Fibroblast of skin of scalp (primary cell): ENCODE measurements at places on chromosomes 3 and 15.
A peak's percentile ranks its signal among the peaks of the same experiment; 100 is the strongest.

DNA sequence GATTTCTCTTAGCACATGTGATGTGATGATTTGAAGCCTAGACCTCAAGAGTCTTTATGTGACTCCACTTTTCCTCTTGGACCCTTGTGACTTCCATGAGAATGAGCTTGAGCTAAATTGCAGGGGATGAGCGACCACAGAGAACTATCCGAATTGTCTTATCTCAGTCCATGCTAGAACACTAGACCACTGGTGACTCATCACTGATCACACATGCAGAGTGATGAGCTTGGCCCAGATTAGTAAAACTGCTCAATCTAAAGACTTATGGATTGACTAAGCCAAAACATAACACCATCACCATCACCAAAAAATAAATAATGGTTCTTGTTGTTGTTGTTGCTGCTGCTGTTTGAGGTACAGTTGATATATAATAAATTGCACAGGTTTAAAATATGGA is 114.1 kb upstream of the CFAP20DC start:
- peak; percentile 5 for DNase-seq

DNA sequence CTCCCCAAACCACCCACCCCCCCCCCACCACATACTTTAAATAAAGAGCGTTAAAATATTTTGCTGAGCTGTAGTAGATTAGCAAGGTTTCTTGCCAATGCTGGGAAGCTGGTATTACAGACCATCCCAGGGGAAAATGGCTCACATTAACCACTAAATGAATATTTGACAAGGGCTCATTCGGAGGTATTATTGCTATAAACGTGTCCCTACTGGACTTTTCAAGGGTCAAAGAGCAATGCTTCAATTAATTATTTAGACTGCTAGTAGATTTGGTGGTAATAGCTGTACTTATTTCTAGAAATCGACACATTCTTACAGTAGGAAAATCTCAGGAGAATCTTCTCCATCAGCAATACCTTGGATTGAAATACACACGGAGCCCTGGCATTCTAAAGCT is 5.2 kb downstream of the SOX2 start:
- peak; percentile 68 for DNase-seq

- DNase-seq, result no peak
These were observed 593 bp upstream of the RSL24D1 start for GRCh38 chr15:55197362-55197705.

DNA sequence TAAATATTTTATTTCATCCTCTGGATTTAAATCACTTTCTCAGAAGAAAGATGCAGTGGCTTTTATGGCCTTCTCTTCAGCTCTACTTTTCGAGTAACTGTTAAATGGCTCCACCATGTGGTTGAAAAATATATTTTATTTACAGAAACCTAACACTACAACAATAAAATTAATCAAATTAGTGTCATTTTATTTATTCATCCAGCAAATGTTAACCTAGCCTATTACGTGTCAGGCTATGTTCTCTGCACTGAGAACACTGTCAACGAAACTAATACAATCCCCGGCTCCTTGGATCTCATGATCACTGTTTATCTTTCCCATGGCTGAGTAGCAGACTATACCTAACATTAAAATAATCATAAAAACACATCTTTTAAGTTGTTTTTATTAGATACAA is 148.0 kb upstream of the OSTN start:
- peak; percentile 18 for DNase-seq

GRCh38 chr3:25169151-25169550 is 258.9 kb upstream of the RARB start:
- peak; percentile 27 for DNase-seq

DNA sequence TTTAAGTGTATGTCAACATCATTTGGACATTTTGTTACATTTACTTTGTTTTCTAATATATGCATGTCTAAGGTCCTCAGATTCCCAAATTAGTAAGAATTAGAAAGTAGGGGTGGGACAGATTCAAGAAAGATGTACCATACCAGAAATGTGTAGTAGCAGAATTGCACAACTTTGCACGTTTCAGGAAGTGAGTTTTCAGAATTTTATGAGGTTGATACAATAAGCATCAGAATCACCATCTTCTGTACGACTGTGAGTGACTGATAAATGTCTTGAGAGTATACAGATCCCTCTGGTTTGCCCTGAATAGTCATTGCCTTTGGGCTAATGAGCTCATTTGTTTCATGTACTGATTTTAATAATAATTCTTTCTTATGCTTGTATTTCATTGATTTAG is 9.3 kb downstream of the ARIH2 start:
- DNase-seq, result no peak

DNA sequence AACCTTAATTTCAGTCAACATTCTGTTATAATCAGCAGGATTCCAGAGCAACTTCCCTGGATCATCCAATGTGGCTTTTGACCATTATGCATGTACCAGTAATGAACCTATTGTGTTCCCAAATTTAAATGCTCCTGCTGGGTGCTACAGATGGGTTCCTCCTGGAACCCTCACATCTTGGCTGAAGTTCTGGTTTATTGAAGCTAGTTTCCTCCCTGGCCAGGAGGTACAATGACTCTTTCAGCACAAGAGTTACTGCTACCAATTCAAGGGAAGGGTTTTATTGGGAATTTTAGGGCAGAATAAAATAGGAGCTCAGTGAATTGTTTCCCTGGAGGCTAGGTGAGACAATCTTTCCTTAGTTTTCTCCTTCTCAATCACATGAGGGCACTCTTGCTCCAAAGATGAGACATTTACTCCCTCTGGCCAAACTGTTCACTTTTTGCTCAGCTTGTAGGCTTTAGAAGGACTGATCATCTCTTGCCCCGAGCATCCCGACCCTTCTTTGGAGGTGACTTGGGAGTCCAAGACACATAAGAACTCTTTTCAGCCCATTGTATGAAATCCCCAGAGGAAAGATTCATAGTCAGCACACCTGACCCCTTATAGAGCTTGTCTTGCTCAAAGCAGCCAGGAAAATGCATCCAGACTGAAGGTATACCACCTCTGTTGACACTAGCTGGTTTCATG is 8.8 kb upstream of the NPHP3 start:
- DNase-seq, result peak; percentile 70

GRCh38 chr3:84136425-84136824 is 822.4 kb upstream of the CADM2 start:
- no peak for DNase-seq

- DNase-seq, result no peak
These were observed 340.1 kb downstream of the NAALADL2 start for GRCh38 chr3:175198991-175199783.

DNA sequence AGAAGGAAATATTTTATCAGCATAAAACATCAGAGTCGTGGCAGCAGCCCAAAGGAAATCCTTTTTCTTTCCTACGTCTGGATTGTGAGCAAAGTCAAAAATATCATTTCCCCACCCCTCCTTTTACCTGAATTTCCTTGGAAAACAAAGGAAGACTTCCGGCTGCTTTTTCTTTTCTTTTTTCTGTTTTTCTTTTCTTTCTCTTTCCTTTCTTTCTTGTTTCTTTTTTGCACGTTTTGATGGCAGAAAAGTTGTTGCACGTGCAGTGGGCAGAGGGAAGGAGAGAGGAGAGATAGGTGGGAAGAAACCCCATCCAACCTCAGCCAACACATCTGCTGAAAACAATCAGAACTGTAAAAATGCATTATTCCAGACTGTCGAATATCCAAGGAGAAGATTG is 544 bp upstream of the MYO1E start:
- no peak for DNase-seq

DNA sequence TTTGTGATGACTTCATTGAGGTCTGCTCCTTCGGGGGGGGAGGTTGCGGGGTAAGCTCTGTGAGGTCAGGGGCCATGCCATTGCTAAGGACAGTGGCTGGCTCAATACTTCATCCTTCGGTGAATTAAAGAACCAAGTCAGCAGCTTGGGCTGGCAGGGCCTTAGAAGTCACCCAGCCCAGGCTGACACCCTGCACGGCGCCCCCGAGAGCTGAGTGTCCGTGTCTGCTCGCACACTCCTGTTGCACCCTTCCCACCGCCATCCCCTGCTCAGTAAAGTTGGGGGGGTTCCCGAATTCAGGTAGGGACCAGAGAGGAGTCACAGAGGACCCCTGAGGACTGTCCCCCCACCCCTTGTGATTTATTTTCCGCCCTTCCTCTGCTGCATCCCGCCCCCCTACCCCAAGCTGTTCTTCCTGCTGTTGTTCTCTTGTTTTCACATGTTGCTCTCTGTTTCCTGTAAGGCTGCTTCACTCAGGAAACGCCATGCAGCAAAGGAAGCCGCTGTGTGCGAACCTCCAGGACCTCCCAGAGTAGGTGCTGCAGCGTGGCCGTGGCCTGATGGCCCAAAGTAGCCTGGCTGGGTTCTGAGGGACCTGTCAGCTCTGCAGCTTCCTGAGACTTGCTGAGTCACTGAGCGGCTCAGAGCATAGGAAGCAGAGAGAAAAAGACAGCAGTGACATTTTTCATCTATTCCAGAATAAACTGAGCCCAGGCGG is 14.4 kb downstream of the EFCC1 start:
- no peak for DNase-seq

GRCh38 chr3:117853923-117854668 is 1144.5 kb downstream of the TUSC7 start:
- peak; percentile 17 for DNase-seq

DNA sequence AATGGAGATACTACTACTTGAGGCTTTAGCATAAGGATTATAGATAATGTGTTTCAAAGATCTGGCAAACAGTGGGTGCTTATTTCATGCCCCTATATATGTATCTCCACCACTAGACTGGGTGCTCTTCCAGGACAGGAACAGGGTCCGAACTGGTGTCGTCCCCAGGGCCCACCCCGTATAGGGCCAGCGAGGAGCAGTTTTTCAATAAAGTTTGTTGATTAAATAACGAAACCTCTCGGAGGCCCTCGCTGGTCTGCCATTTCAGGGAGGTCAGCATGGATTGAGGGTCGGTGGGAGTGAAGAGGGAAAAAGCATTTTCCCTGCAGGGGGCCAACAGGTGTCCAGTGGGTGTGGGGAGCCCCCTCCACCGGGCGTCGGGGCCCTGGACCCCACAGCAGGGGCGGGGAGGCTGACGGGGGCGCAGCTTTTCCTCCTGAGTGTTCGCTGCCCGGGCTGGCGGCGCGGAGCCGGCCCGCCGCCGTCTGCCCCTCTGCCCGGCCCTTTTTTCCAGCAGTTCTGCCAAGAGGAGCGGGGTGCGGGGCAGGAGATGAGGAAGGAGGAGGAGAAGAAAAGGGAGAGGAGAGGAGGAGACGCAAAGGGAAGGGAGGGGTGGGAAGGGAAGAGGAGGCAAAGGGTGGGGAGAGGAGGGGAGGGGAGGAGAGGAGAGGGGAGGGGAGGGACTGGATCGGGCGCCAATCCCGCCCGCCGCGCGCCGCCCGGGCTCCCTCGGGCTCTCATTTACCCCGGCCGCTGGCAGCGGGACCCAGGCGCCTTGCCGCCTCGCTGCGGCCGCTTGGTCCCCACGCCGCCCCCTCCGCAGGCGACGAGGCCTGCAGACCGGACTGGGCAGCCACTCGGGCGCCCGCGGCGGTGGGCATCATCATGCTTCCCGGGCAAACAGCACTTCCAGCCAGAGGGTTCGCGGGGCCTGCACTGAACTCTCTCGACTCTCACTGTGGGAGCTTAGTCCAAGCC is 66.3 kb downstream of the ISG20 start:
- DNase-seq, result peak; percentile 84

GRCh38 chr3:130948001-130948773 is 54.3 kb downstream of the ATP2C1 start:
- no peak for DNase-seq

GRCh38 chr3:90092994-90093393 is 985.6 kb downstream of the EPHA3 start:
- DNase-seq, result peak; percentile 27

DNA sequence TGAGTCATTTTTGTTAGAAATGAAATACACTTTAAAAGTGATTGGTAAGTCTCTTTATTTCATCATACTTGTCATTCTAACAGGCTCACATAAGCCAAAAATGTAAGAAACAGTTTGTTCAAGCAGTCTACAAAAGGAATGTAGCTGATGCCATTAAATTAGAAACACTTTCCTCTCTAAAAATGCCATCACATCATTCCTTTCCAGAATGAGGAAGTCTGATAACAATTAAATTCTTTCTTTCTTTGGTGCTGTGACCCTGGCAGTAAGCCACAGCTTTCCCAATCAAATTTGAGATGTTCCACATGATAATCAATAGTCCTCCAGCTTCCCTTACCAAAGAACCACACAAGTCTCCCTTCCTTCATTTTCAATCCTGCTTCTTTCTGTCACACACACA is 9.4 kb upstream of the P2RY1 start:
- DNase-seq, result peak; percentile 13

- DNase-seq, result no peak
These were observed 203.6 kb upstream of the WNT5A start for GRCh38 chr3:55690726-55691125.

- no peak for DNase-seq
These were observed 21.9 kb upstream of the POLR2M start for GRCh38 chr15:57684491-57685151.

DNA sequence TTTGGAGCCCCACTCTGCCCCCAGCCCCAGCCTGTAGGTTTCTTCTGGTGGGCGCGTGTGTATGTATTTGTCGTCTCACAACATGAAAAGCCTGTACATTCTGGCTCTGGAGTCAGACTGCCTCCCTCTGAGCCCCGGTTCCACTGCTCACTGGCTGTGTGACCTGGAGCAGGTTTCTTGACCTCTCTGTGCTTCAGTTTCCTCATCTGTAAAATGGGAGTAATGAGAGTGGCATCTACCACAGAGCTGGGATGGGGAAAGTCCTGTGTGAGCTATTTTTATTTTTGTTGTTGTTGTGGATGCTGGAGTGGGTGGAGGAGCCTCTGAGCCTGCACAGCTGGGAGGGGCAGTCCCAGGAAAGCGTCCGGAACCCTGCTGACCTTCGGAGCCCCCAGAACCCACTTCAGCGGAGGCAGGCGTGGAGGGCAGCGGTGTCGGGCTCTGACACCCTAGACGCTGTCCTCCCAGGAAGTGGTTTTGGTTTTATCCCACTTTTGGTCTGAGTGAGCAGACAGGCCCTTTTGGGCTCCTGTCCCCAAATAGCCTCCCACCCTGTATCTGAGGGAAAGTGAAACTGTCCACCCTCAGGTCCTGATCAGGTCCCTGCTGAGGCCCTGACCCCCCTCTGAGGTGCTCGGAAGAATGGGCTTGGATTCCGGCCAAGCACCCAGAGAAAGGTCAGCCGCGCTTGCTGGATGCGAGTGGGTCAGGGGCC is 103.5 kb downstream of the CHSY1 start:
- no peak for DNase-seq

DNA sequence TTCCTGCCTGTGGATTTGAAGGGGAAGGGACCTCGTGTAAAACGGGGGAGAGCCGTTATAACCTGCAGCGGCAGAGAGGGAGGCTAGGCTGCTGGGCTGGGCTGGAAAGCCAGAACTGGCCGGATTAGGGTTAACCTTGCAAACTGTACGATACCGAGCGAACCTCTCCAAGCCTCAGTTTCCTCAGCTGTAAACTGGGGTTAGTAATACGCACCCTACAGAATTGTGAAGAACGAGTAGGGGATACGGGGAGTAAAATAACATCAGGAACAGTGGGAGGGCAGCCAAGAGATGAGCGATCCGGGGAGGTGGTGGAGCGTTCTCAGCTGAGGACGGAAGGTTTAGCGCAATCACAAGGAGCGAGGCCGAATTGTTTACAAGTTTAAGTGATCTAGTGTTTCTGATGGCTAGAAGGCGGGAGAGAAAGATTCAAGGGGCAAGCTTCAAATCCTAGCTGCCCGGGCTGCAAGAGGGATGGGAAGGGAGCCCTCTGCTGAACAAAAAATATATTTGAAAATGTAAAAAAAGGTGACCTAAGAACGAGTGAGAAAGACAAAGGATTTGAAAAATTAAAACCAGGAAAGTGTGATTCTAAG is 768 bp upstream of the SEMA5B start:
- DNase-seq, result peak; percentile 71
